Naive thymus-derived CD8-positive, alpha-beta T cell (primary cell): ENCODE measurements at places on chromosomes 7 and 10. TPM values are rescaled to one million over a fixed set of nuclear protein-coding genes. Genes with fewer than 3 reads are reported as not detected.

Gene NEUROG3
- total RNA-seq = not detected

Gene PHYHIPL
- total RNA-seq = not detected

Gene FEZF1
- not detected for total RNA-seq

Gene CACNB2
- total RNA-seq = not detected

Gene TMEM270
- not detected for total RNA-seq

Gene MYOF
- total RNA-seq = not detected

Gene LEP
- not detected for total RNA-seq

Gene YAE1
- total RNA-seq = 33.7 TPM
